GM23338 (cell line): ENCODE measurements at places on chromosomes 11 and 22. TPM values are rescaled to one million over a fixed set of nuclear protein-coding genes. Genes with fewer than 3 reads are reported as not detected.

GRCh38 chr11:78228467-78228866 lies 39.7 kb downstream of the USP35 start:
- peak; percentile 84 for DNase-seq

GRCh38 chr11:59559886-59560285 lies 48.5 kb downstream of the OR4D9 start:
- DNase-seq, result peak; percentile 59

- no peak for DNase-seq
Measured at GRCh38 chr11:1227551-1228100, 4.8 kb downstream of the MUC5B start.

GRCh38 chr11:45931739-45932138 lies 9.3 kb downstream of the LARGE2 start:
- no peak for DNase-seq

- peak; percentile 85 for DNase-seq
Measured at GRCh38 chr11:118918128-118918685, 7.5 kb downstream of the BCL9L start.

GRCh38 chr22:22404598-22405284 lies 103.8 kb downstream of the ZNF280B start:
- no peak for DNase-seq

GRCh38 chr11:129380413-129380812 lies 4.8 kb downstream of the BARX2 start:
- no peak for DNase-seq

DNA sequence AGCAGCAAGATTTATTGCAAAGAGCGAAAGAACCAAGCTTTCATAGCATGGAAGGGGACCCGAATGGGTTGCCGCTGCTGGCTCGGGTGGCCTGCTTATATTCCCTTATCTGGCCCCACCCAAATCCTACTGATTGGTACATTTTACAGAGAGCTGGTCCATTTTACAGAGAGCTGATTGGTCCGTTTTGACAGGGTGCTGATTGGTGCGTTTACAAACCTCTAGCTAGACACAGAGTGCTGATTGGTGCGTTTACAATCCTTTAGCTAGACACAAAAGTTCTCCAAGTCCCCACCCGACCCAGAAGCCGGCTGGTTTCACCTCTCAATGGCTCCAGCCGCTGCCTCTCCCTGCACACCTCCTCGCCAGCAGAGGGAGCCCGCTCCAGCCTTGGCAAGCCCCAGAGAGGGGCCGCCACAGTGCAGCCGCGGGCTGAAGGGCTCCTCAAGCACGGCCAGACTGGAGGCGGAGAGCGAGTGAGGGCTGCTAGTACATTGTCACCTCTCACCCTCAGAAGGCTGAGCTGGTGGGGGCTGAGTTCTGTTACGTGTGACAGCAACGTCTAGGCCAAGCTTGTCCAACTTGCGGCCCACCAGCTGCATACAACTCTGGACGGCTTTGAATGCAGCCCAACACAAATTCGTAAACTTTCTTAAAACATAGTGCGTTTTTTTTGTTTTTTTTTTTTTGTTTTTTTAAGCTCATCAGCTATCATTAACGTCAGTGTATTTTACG lies 8.7 kb downstream of the PTH start:
- peak; percentile 87 for DNase-seq

DNA sequence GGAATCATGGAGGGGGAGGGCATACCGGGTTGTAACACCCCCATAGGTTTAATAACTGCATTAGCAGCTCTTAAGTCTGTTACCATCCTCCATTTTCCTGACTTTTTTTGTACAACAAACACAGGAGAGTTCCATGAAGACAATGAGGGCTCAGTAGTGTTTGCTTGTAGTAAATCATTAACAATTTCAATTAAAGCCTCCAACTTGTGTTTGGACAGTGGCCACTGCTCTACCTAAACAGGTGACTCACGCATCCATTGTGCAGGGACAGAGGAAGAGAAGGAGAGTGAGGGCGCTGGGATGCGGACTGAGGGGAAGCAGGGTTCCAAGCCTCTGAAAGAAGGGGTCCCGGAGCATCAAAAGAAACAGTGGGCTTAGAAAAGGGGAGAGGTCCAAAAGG lies 21.3 kb upstream of the MTNR1B start:
- no peak for DNase-seq

GRCh38 chr11:2077061-2077802 lies 62.0 kb downstream of the IGF2 start:
- no peak for DNase-seq

- peak; percentile 96 for DNase-seq
Measured at GRCh38 chr11:554428-555226, 5.9 kb downstream of the LMNTD2 start.

Gene CLMP
- 18.4 and 22.2 TPM in 2 replicates for total RNA-seq

Gene SCUBE1
- 2.0 and 3.2 TPM in 2 replicates for total RNA-seq

Gene OR4D5
- total RNA-seq, result not detected in 2 replicates

Gene TENM4
- 2.5 and 7.3 TPM in 2 replicates for total RNA-seq

Gene TRPC6
- 0.47 and 4.4 TPM in 2 replicates for total RNA-seq

Gene DRD4
- total RNA-seq, result 0.27 and 1.0 TPM in 2 replicates

Gene TBX1
- total RNA-seq, result 0.23 and 0.66 TPM in 2 replicates

Gene KRTAP5-9
- total RNA-seq, result not detected in 2 replicates

Gene PATE4
- not detected in 2 replicates for total RNA-seq

Gene CTTN
- 327 and 343 TPM in 2 replicates for total RNA-seq
